ENCODE measurements at places on chromosomes 7 and 10. TPM values are rescaled to one million over a fixed set of nuclear protein-coding genes. Genes with fewer than 3 reads are reported as not detected.

DNA sequence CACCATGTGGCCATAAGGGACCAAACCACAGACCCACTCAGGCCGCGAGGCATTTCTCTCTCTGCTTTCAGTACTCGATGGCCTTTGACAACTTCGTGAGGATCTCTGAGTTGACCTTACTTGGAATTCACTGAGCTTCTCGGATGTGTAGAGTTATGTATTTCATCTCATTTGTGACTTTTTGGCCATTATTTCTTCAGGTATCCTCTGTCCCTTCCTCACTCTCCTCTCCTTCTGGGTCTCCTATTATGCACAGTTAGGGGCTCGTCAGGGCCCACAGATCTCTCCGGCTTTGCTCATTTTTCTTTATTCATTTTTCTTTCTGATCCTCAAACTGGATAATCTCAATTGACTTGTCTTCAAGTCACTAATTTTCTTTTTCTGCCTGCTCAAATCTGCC lies 16.6 kb upstream of the FOXL3 start:
- H3K4me1 ChIP-seq = no peaks in the 10 kb centered on the region
- H3K36me3 ChIP-seq = peaks cover 41% of the 10 kb centered on the region
- peaks cover 29% of the 10 kb centered on the region for H3K27me3 ChIP-seq
- H3K27ac ChIP-seq = no peak overlapping the region

DNA sequence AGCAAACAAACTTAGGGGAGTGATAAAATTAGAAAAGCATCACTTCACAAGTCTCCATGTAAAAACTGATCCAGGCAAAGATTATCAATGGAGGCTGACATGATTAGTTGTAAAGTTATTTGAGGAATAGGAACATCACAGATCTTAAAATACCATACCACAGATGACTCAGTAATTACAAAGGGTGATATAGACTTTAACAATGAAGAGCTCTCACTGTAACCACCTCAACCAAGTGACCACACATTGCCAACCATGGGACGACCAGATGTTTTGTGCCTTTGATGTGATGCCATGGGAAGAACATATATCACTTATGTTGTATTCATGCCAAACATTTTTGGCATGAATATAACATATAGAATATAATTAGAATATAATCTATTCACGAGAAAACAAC lies 11.7 kb downstream of the AASS start:
- H3K36me3 ChIP-seq = peaks cover 70% of the 10 kb centered on the region
- H3K27me3 ChIP-seq = no peaks in the 10 kb centered on the region
- H3K4me3 ChIP-seq = no peak overlapping the region
- H3K27ac ChIP-seq = no peak overlapping the region
- peaks cover 47% of the 10 kb centered on the region for H3K4me1 ChIP-seq
- no peak for DNase-seq

DNA sequence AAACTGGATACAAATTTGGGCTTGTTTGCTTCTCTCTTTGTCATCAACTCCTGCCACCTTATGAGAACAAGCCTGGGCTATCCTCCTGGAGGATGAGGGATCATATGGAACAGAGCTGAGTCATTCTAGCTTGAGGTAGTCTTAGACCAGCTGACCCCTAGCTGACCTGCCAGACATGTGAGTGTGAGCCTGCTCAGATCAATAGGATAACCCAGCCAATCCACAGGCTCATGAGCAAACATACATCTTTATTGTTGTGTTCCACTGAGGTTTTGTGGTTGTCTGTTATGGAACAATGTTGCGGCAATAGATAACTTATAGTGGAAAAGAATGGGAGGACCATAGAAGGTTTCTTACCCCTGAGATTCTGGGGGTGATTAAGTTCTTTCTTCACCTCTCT lies 54.5 kb upstream of the FAM180A start:
- H3K4me1 ChIP-seq = peaks cover 13% of the 10 kb centered on the region
- H3K27me3 ChIP-seq = peaks cover 4% of the 10 kb centered on the region
- H3K4me3 ChIP-seq = no peak overlapping the region
- no peaks in the 10 kb centered on the region for H3K36me3 ChIP-seq
- no peak overlapping the region for H3K27ac ChIP-seq
- no peak for DNase-seq

DNA sequence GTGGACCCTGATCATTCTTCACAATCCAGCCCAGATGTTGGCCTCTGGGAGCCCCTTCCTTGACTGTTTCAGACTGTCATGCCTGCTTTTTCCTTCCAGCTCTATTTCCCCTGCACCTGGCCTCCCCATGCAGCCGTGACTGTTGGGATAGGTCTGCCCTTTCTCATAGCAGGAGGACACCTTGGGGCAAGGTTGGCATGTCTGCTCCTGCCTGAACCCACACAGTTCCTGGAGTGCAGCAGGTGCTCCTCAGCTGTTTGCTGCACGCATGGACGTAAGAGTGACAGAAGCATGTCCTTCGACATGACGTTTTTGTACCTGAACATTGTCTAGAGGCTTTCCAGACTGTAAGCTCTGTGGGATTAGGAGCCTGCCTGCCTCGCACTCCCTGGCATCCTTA lies 24.0 kb downstream of the POR start:
- H3K36me3 ChIP-seq = peaks cover 16% of the 10 kb centered on the region
- no peak overlapping the region for H3K4me3 ChIP-seq
- H3K4me1 ChIP-seq = peaks cover 8% of the 10 kb centered on the region

- DNase-seq = no peak
- no peaks in the 10 kb centered on the region for H3K27me3 ChIP-seq
- no peaks in the 10 kb centered on the region for H3K36me3 ChIP-seq
- no peak overlapping the region for H3K4me3 ChIP-seq
Measured at GRCh38 chr7:50333221-50333651, 28.7 kb downstream of the IKZF1 start.

DNA sequence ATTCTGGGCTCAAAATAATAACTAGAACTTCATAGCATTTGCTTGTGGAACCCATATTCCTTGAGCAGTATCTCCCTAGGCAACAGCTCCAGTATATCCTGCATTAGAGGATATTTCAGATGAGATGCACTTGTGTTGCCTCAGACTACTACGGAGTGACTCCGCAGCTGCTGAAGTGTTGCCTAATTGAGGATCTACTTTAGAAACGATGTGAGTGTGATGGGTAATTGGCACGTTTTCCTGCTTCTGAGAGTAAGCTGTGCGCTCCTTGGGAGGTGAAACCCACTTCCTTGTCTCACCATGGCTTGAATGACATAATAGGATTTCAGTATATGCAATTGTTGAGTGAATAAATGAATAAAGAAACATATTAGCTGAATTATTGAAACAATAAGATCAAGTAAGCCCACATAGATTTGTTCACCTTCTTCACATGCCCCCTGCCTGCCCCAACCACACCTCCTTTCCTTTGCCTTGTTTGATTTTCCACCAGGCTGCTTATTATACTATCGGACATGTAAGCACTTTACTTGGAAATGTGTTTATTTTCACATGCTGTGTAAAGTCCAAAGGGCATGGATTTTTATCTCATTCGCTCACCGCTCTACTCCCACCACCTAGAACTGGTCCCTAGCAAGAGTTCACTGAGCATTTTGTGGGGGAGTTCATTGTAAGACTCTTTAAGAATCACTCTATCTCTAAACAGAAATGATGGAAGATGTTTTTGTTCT lies 303.8 kb downstream of the KCNMA1 start:
- no peaks in the 10 kb centered on the region for H3K36me3 ChIP-seq
- H3K4me1 ChIP-seq = no peaks in the 10 kb centered on the region
- no peak overlapping the region for H3K4me3 ChIP-seq
- H3K27me3 ChIP-seq = no peaks in the 10 kb centered on the region

- no peak overlapping the region for H3K4me3 ChIP-seq
- H3K27ac ChIP-seq = no peak overlapping the region
- no peaks in the 10 kb centered on the region for H3K36me3 ChIP-seq
- no peaks in the 10 kb centered on the region for H3K4me1 ChIP-seq
Measured at GRCh38 chr7:1200045-1200444, 32.6 kb upstream of the UNCX start.

GRCh38 chr10:89283025-89283935 lies 18.6 kb upstream of the IFIT2 start:
- DNase-seq = no peak
- H3K4me1 ChIP-seq = peaks cover 23% of the 10 kb centered on the region
- H3K4me3 ChIP-seq = no peak overlapping the region
- H3K36me3 ChIP-seq = peaks cover 18% of the 10 kb centered on the region
- peak overlapping the region; percentile 12 for H3K27ac ChIP-seq
- H3K27me3 ChIP-seq = no peaks in the 10 kb centered on the region

DNA sequence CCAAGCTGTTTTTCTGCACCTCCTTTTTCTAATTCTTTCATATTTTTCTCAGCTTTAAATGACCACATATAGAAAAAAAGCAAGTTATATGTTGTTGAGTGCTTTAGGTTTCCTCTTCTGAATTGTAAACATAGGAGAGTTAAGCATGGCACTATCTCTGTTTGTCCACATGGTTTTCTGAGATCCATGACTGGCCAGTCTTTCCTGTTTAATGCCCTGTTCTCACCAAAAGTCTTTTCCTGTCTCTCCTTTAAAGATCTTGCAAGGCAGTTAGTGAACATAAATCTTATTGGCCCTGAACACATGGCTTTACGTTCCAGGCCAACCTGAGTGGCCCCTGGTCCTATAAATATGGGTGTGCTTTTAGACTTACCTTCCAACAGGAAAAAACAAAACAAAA lies 19.4 kb downstream of the TRPV5 start:
- no peak overlapping the region for H3K4me3 ChIP-seq
- no peak for DNase-seq
- 0 out of 2 replicates have a peak, but pooled peaks cover 2% of the 10 kb centered on the region for H3K4me1 ChIP-seq
- no peaks in the 10 kb centered on the region for H3K27me3 ChIP-seq
- no peak overlapping the region for H3K27ac ChIP-seq

- H3K4me3 ChIP-seq = no peak overlapping the region
- peaks cover 12% of the 10 kb centered on the region for H3K4me1 ChIP-seq
- no peaks in the 10 kb centered on the region for H3K27me3 ChIP-seq
- H3K36me3 ChIP-seq = no peaks in the 10 kb centered on the region
- no peak for DNase-seq
Measured at GRCh38 chr7:151963895-151964870, 7.9 kb downstream of the GALNTL5 start.

GRCh38 chr10:30747633-30748032 lies 118.1 kb upstream of the LYZL2 start:
- H3K4me3 ChIP-seq = no peak overlapping the region
- H3K4me1 ChIP-seq = peaks cover 5% of the 10 kb centered on the region
- no peaks in the 10 kb centered on the region for H3K36me3 ChIP-seq

DNA sequence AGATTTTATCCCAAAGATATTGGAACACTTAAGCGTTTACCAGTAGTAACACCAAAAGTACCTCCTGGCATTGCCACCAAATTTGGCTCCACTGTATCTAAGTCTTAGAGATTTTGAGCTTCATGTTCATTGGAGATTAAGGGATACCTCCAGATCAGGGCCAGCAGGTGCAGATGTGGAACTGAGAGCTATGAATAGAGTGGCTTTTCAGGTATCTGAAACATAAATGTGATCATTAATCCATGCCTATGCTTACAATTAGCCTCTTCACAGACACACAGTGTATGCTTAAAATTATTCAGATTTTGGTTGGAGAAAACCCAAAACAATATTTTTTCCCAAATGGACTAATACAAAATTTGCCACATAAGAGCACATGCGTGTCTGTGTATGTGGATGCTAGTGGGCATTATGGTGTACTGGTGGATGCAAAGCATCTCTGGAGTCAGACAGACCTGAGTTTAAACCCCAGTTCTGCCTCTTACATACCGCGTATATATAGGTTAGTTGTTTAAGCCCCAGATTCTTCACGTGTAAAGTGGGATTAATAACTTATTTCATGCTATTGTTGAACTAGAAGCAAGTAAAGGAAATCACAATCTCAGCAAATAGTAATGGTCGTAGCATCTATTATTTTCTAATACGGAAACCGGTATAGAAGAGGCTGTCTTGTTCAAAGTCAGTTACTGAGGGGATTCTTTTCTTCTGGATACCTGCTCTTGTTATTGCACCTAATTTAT lies 6.8 kb upstream of the LRRC4 start:
- H3K27me3 ChIP-seq = peaks cover 10% of the 10 kb centered on the region
- peaks cover 12% of the 10 kb centered on the region for H3K4me1 ChIP-seq
- no peak overlapping the region for H3K4me3 ChIP-seq
- no peak for DNase-seq
- no peaks in the 10 kb centered on the region for H3K36me3 ChIP-seq
- H3K27ac ChIP-seq = no peak overlapping the region

DNA sequence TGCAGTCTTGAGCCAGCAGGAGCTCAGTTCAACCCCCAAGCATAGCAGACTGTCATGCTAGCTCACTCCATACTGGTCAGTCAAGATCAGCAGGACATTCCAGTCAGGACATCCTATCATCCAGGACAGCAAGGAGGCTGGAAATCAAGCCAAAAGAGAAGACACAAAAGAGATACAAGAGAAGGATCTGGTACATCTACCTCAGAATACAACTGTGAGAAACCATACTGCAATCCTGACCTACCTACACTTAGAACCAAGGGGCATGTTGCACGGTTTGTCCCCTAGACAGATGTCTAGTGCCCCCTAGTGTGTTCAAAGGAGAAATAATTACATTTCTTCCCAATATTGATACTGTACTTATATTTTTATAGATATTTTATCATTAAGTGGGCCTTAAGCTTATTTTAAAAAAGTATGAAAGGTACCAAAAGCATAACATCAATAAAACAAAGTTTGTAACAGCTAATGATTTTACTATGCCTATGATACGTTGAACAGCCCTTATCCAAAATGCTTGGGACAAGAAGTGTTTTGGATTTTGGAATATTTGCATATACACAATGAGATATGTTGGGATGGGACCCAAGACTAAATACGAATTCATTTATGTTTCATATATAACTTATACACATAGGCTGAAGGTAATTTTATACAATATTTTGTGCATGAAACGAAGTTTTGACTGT lies 26.7 kb downstream of the ERCC6 start:
- H3K4me1 ChIP-seq = no peaks in the 10 kb centered on the region
- H3K27me3 ChIP-seq = no peaks in the 10 kb centered on the region
- no peak for DNase-seq
- peaks cover 5% of the 10 kb centered on the region for H3K36me3 ChIP-seq
- H3K27ac ChIP-seq = no peak overlapping the region
- H3K4me3 ChIP-seq = no peak overlapping the region

- no peak overlapping the region for H3K27ac ChIP-seq
- no peaks in the 10 kb centered on the region for H3K4me1 ChIP-seq
- H3K27me3 ChIP-seq = peaks cover 5% of the 10 kb centered on the region
- DNase-seq = no peak
- no peak overlapping the region for H3K4me3 ChIP-seq
Measured at GRCh38 chr10:6840201-6840691, 260.2 kb upstream of the PRKCQ start.

KLLN gene
- 0.52 TPM for total RNA-seq

OR6V1 gene
- total RNA-seq = not detected

CCDC3 gene
- total RNA-seq = 2.1 TPM

GRID1 gene
- total RNA-seq = 0.37 TPM

GIMAP8 gene
- total RNA-seq = 0.09 TPM

Measured in WTC11 (cell line).